ENCODE measurements at places on chromosomes 2 and 18.

GRCh38 chr2:69152847-69153583 is 140.0 kb downstream of the ANTXR1 start:
- DNase-seq = no peak

GRCh38 chr2:128786741-128787478 is 468.2 kb upstream of the HS6ST1 start:
- no peak for DNase-seq

- DNase-seq = no peak
These were observed 5.2 kb upstream of the C18orf63 start for GRCh38 chr18:74310411-74310810.

DNA sequence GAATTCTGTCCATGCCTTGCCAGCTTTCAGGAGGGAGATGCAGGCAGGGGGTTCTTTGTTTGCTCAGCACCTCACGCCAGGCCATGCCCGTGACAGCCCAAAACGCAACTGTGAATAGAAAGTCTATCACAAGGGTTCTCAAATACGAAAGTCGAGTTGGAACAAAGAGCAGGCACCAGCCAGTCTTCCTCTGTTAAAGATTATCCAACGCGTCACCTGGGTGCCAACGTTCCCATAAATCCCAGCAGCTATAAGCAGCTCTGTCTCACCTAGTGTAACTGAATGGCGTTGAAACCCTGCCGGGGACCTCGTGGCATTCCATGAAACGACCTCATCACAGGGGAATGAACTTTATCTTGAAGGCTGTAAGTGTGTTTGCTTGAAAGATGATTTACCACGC is 84.8 kb upstream of the GATA6 start:
- DNase-seq = no peak

DNA sequence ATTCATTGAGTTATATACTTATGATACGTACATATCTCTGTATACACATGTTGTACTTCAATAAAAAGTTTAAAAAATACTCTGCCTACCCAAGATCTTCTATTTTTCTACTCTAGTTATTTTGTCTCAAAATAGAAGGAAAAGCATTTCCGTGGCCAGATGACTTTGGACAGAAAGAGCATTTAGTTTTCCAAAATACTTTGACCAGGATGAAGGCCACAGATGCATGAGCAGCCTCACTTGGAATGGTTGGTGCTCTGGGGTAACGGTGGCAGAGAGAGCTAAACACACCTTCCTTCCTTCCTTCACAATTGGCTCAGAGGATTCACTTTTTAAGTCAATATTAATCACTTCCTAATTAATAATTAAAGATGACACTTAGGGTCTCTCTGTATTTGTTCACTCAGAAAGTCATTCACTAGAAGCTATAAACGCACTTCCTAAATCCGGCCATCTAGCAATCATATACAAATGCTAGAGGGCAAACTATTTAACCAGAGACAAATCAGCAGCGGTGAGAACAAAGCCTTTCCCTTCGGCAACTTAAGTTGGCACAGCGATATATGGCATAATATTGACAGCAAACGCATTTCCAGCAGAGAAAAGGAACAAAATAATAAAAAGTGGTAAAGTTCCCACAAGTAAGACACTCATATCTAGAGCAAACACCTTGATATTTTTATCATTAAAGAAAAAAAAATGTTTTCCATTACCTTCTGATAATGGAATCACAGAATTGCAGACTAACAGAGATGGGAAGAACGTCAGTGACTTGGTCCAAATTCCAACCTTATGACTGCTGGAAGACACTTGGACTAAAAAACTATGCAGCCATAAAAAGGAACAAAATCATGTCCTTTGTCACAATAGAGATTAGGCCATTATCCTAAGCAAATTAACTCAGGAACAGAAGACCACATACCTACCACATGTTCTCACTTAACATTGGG is 55.9 kb upstream of the NARS1 start:
- DNase-seq = no peak

DNA sequence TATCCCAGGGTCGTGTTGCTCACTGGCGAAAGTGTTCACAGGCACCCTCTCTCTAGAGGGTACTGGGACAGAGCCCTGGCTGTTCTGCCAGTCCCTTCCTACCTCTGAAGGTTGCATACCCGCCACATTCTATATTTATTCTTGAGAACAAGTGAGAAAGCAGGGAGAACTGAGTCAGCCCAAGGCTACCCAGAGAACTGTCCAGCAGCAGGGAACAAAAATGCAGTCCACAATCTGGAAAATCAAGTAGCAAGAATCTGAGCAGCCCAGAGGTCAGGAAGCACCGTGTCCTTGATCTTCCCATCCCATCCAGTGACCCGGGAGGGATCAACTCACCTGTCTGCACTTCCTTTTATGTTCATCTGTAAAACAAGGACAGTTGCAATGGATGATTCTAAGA is 164.1 kb downstream of the FBXO15 start:
- DNase-seq = no peak

DNA sequence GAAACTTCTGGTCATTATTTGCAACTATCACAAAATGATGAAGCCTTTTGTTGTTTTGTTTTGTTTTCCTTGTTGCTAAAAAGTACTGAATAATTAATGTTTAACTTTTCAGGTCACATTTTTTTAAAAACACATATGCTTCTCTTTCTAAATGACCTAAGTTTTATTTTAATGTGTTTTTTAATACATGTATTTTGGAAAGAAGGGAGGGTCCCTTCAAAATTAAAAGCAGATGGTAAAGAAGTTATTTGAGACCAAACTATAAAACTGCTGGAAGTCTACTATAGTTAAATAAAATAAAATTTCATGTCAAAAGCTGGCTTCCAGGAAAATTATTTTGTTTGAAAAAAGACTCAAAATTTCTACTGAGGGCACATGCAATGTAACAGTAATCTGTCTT is 39.5 kb upstream of the ASNSD1 start:
- no peak for DNase-seq

GRCh38 chr2:64406407-64406774 is 47.6 kb upstream of the LGALSL start:
- DNase-seq = no peak

DNA sequence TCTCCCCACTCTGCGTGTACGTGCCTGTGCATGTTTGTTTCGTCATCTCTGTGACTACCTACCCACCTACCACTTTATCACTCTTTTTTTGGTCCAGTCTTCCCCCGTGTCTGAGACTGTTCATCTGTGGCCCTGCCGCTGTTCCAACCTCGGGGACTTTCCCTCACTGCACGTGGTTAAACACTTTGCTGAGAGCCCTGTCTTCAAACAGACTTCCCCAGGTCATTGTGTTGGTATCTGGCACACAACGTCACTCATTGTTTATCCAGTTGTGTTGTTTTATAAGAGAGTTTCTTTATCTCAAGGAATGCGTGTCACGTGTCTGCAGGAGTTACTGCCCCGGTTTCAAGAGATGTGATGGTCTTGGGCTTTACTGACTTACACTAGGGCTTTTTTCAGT is 262.0 kb upstream of the RASGRP3 start:
- no peak for DNase-seq

DNA sequence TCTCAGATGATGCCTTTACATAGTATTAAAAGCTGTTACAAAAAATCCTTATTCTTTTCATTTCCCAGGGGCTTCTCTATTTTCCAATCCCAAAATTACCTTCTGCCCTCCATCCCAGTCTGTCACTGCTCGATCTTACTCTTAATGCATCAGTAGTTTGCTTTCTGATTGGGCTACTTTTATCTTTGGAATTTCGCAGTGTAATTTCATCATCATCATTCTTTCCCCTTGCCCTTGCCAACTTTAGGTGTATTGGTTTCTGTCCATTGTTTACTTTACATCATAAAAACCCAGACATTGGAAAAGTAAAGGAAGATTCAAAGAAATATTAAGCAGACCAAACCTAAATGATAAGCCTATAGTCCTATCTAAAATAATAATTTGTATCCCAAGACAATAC is 457.2 kb downstream of the PIK3C3 start:
- no peak for DNase-seq

DNA sequence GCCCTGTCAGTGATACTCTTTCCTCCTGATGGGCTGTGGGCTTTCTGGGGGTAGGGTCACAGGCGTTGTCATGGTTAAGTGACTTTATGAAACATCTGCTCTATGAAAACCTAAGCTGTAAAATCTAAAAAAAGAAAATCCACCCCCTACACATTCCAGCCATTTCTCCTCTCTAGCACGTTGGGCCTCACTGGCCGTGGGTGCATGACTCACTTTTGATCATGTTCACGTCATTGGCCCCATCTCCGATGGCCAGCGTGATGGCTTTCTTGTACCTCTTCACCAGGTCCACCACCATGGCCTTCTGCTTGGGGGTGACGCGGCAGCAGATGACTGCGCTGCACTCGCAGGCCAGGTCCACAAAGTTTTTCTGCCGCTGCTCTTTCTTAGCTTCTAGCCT is 39.3 kb upstream of the NARS1 start:
- no peak for DNase-seq

DNA sequence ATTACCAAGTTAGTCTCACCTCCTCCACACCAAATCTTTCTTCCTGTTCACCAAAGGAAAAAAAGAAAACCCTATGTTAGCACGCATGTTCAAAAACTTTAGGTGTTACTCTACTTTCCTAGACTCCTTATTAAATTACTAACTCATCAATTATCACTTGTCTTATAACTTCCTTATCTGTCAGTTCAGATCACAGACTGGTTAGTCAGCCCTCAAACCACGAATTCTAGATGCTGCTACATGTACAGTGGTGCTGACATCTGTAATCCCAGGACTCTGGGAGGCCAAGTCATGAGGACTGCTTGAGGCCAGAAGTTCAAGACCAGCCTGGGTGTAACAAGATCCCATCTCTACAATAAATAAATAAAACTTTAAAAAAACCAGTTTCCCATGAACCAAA is 3.5 kb downstream of the YWHAQ start:
- no peak for DNase-seq
